Left ventricle myocardium superior (tissue), 1 donor: ENCODE measurements at places on chromosomes 2 and 18.

GRCh38 chr18:73986711-73987110 lies 160.9 kb downstream of the FBXO15 start:
- no peak for DNase-seq

- no peak for DNase-seq
These were observed 8.3 kb upstream of the TMEM247 start for GRCh38 chr2:46471019-46471583.

DNA sequence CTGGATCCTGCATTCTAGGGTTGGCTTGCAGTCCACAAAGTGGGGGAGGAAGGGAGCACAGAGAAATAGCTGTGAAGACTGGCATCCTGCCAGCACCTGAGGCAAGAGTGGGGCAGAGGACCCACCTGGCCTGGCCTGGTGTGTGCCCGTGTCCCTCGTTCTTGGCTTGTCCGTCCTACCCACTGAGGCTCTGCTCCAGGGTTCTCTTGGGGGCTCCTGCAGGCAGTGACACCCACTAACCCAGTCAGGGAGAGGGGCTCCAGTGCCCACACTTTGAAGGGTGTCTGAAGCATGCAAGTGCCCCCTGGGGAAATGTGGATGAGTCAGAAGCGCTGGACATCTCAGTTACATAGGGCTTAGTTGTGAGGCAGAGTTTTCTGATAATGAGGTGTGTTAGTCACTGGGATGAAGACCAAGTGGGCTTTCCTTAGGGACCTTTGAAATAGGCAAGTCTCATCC lies 79.4 kb downstream of the SLC4A3 start:
- DNase-seq = no peak

- no peak for DNase-seq
These were observed 22.0 kb upstream of the CYP1B1 start for GRCh38 chr2:38097988-38098385.

DNA sequence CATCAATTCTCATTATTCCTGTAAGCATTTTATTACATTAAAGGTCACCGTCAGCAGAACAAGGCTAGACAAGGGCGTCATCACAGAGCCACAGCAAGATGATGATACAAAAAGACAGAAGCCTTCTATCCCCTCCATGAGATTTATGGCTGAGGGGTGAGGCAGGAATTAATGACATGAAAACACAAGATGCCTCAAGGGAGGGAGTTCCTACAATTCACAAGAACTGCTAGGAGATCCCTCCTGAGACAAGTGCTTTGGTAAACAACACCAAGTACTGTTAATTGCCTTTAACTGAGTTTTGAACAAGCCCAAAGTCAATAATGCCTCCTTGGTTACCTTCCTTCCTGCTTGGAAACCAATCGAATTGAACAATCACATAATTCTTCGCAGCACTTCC lies 14.1 kb downstream of the ADD2 start:
- DNase-seq = no peak

DNA sequence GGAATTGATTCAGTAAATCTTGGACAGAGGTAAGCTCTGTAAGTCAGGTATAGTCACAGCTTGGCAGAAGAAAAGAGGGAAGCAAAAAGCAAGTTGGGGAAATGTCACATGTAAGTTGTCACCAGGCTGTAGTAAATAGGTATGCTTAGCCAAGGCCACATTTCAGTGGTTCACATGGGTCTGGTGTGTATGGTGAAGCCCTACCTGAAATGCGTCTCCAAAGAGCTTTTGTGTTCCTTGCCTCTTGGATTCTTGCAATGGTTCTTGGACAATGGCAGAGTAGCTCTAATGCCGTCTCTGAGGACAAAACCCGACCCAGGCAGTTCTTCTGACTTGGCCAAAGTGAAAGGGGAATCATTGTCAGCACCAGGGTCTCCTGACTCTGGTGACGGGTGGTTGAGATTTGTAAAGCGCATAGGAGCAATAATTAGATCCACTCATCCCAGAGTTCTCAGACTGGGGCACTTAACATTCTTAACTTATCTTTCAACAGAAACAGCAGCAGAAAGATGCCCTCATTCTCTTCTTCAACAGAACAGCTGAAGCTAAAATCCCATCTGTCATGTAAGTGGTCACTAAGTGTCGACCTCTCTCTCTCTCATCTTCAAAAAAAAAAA lies 34.4 kb upstream of the RPL37A start:
- DNase-seq = no peak

GRCh38 chr2:3469486-3469885 lies 49.8 kb downstream of the ADI1 start:
- DNase-seq = no peak

DNA sequence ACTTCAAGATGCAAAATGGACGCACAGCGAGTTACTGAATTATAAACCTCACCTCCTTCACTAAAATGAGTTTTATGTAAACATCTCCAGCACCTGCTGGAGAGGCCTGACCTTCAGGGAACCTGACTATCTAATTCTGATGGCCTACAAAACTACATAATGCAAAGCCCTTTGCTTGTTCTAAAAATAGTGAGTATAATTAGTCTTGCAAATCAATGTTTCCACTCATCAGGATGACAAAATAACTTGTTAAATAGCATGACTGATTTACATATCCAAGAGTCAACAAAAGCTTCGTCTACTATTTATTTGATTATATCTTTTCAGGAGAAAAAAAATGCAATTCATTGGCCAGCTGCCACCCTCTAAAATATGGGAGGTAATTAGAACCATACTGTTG lies 326.3 kb upstream of the MC4R start:
- DNase-seq = no peak

GRCh38 chr2:79393107-79393685 lies 119.7 kb upstream of the CTNNA2 start:
- DNase-seq = no peak

DNA sequence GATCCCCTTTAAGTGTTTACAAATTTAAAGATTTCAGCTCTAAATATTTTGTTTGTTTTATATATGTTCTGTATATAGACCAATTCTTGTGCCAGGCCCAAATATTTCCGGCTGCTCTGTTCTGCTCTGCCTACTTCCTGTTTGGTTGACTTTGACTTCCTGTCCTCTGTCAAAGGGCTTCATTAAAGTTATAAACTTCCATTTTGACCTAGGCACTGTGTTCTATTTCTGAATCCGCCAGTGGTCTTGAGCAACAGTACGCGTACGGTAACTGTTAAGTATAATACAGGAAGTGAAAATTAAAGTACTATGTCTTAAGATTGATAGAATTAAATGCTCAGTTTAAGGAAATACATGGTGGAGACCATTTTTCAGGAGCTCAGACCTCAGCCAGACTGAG lies 13.5 kb upstream of the REL start:
- DNase-seq = no peak

DNA sequence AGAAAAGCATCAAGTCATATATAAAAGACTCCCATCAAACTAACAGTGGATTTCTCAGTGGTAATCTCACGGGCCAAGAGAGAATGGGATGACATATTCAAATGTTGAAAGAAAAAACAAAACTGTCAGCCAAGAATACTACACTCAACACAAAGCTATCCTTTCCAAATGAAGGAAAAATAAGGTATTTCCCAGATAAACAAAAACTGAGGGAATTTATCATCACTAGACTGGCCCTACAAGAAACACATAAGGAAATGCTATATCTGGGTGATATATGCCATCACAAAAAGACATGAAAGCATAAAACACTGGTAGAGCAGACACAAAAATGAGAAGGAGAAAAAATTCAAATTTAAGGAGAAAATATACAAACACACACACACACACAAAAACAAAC lies 118.6 kb downstream of the ACVR1 start:
- DNase-seq = no peak

DNA sequence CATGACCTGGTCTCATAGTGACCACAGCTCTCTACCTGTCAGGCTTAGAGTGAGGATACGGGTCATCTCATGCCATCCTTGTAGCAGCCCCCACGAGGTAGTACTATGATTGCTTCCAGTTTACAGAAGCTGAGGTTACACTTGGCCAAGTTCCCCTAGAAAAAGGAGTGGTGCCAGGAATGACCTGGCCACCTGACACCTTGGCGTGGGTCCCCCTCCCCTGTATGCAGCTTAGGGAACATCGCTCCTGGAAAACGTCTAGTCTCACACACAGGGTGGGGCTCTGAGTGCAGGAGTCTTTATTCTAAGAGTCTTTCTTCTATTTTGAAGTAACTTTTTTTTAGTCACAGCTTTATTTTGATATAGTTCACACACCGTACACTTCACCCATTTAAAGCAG lies 14.8 kb downstream of the NPPC start:
- DNase-seq = no peak

- DNase-seq = no peak
These were observed 97.7 kb downstream of the CAPN13 start for GRCh38 chr2:30709516-30709915.

DNA sequence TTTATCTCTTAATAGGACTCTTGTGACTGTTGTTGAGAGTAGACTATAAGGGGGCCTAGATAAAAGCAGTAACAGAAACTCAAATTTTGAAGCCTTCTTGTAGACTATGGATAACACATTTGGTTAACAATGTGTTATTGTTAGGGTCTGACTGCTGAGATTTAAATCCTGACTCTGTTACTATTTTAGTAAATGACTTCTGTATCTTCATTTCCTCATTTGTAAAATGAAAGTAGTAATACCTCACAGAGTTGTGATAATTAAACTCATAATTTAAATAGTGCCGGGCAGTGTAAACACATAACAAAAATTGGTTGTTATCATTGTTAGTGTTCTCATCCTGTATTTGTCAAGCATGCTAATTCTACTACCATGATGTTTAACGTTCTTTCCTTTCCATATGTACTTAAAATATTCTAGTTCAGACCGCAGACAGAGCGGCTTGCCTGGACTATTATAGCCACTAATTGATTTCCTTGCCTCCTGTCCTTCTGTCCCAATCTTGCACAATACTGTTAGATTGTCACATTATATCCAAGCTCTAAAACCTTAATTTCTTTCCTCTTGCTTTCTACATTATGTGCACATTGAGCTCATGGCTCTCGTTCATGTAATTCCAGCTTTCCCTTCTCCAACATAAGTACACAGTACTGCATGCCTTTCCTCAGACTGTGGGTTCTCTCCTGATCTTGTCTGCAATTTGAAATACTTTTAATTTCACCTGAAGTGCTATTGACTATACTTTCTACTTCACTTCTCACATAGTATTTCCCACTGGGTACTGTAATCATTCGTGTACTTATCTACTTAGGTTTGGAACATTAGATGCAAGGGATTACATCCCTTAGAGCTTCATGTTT lies 48.4 kb downstream of the RBBP8 start:
- DNase-seq = no peak

- no peak for DNase-seq
These were observed 44.6 kb downstream of the SERPINB7 start for GRCh38 chr18:63819786-63820185.

GRCh38 chr18:74375999-74376398 lies 60.4 kb downstream of the C18orf63 start:
- DNase-seq = no peak

DNA sequence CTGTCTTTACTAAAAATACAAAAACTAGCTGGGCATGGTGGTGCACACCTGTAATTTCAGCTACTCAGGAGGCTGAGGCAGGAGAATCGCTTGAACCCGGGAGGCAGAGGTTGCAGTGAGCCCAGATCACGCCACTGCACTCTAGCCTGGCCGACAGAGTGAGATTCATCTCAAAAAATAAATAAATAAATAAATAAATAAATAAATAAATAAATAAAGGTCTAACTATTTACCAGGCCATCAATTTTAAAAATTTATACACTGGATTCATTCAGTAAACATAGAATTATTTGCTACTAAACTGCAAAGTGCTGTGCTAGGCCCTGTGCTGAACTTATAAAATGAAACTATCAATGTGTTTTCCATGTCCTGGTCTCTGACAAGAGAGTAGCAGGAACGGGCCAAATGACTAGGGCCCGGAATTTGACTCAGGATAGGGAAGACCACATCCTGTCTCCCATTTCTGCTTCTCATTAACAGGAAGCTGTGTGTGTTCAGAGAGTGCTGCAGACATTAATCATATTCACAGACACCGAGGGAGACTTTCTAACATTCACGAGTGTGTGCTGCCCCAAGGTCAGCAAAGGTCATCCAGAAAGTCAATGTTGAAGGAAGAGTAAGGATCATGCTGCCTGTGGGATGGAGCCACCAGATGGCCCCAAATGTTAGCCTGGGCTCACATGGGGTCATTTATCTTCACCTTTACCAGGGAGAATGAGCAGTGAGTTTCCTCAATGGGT lies 95.8 kb downstream of the SPP2 start:
- no peak for DNase-seq

DNA sequence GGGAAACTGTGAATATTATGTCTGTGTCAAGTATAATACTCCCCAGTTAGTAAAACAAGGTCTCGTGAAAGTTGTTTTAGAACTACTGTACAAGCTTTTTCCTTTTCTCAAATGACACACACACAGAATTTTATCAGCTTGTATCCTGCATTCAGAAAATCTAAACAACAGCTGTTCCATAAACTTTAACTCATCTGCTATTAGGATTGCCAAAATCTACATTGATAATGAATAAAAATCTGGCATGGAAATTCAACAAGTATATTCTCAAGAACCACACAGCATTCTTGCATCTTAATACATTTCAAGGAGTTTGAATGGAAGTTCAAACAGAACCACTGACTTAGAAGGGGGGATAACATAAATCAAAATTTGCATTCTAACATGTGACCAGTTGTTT lies 151.2 kb downstream of the SLC39A10 start:
- DNase-seq = no peak

GRCh38 chr2:20273042-20273441 lies 48.1 kb upstream of the SDC1 start:
- no peak for DNase-seq

- no peak for DNase-seq
These were observed 56.1 kb downstream of the CCDC141 start for GRCh38 chr2:178993788-178994187.

- no peak for DNase-seq
These were observed 624 bp downstream of the METTL8 start for GRCh38 chr2:171432969-171433762.

- no peak for DNase-seq
These were observed 353.9 kb upstream of the SPHKAP start for GRCh38 chr2:228535396-228535795.

DNA sequence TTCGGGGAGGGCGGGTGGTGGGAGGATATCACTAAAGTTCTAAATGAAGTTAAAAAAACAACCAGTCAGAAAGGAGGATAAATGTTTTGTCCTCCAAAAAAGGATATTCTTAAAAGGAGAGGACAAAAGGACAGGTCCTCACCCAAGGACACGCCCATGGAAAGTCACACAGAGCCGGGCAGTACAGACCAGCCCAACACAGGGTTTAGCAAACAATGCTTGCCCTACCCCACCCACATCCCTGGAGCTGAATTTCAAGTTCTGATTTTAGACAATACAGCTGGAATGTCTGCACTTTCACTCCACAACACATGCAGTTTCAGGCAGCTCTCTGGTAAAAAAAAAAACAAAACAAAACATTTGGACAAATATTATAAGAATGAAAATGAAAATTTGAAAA lies 67.9 kb downstream of the SLC9A4 start:
- no peak for DNase-seq
